GM13976 (cell line): ENCODE measurements at places on chromosomes 2 and 18.

DNA sequence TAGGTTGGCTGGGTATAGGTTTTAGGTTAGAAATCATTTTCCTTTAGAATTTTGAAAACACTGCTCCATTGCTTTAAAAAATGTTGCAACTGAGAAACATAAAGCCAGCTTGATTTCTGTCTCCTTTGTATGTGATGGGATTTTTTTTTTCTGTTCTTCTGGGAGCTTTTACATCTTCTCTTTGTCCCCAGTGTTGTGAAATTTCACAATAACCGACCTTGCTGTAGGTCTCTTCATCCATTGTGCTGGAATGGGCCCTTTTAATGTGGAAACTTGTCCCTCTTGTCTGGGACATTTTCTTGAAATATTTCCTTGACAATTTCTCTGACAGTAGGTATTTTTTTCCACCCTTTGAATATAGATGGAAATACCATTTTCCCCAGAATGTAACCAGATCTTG lies 44.0 kb upstream of the LAPTM4A start:
- DNase-seq, result no peak

DNA sequence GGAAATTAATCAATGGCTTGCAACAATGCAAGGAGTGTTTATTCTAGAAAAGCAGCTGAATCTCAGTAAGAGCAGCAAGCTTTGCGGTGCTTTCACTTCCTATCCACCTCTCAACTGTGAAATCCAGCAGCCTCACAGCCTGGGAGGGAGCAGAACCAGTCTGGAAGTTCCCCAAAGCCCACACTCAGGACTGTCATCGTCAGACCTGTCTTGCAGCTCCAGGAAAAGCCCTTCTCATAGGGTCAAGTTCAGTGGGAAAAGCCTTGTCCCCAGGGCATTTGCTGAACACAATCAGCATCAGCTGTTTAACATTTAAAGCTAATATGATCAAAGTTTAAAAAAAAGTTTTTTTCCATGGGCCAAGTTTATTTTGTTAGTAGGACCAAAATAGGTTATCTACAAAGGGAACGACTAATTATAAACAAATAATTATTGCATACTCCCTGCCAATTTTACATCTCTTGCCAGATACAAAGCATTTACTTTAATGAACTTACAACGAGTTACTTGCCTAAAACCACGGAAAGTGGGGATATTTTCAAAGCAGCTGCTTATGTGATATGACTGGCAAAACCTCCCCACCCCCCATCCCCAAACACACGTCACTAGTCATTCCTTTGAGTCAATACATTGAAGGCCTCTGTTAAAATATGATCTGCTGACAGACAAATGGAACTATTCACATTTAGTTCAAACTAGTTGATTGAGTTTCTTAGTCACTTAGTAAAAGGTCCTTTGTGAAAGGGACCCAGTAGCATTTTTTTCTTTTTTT lies 36.8 kb downstream of the PARD6G start:
- no peak for DNase-seq

GRCh38 chr2:70743677-70744076 lies 24.3 kb downstream of the ADD2 start:
- no peak for DNase-seq

GRCh38 chr2:124610866-124611265 lies 585.8 kb downstream of the CNTNAP5 start:
- no peak for DNase-seq

DNA sequence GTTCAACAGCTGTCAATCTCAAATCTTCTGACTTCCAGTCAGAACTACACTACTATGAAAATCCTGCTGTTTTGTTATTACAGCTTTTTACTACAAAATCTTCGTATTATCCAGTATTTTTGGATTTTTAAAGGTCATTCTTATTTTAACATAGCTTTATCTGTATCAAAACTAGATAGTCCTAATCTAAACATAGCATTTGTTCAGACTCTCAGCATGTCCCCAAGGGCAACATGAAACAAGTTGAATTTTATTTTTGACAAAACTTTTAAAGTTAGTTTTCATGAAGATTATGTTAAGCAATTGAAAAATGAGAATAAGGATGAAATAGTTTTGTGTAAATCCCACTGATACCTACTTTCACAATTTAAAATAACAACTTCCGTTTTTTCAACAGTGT lies 48.1 kb downstream of the PDE1A start:
- no peak for DNase-seq

GRCh38 chr2:42793334-42794270 lies 1.2 kb upstream of the HAAO start:
- no peak for DNase-seq

- DNase-seq, result no peak
Measured at GRCh38 chr2:12089001-12089400, 342.6 kb downstream of the LPIN1 start.

- no peak for DNase-seq
Measured at GRCh38 chr2:62817995-62818713, 112.6 kb downstream of the EHBP1 start.

- DNase-seq, result no peak
Measured at GRCh38 chr18:79599441-79599931, 80.1 kb upstream of the CTDP1 start.

GRCh38 chr2:65264821-65265670 lies 37.4 kb downstream of the ACTR2 start:
- DNase-seq, result no peak
